ENCODE measurements at places on chromosomes 1 and 21.

GRCh38 chr21:18449605-18450550 is 46.3 kb upstream of the TMPRSS15 start:
- DNase-seq = no peak

GRCh38 chr1:157157501-157158190 is 19.5 kb upstream of the ETV3 start:
- DNase-seq = no peak

DNA sequence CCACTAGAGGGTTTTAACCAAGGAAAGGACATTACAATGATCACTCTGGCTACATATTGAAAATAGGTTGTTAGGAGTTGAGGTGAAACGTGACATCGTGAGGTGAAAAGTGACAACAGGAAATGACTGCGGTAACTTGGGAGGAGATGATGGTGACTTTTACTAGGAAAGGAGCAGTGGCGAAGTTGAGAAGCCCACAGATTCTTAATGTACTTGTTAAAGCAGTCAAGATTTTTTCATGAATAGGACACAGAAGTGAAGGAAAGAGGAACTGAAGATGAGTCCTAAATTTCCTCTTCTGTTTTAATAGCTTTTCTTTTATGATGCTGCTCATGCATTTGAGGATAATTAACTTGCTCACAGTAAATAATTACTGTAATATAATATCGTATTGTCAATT is 59.5 kb downstream of the OMA1 start:
- peak; percentile 76 for DNase-seq

- no peak for DNase-seq
Measured at GRCh38 chr1:36884029-36884701, 150.2 kb downstream of the GRIK3 start.

GRCh38 chr1:160834945-160835565 is 27.6 kb downstream of the CD244 start:
- DNase-seq = peak; percentile 68

DNA sequence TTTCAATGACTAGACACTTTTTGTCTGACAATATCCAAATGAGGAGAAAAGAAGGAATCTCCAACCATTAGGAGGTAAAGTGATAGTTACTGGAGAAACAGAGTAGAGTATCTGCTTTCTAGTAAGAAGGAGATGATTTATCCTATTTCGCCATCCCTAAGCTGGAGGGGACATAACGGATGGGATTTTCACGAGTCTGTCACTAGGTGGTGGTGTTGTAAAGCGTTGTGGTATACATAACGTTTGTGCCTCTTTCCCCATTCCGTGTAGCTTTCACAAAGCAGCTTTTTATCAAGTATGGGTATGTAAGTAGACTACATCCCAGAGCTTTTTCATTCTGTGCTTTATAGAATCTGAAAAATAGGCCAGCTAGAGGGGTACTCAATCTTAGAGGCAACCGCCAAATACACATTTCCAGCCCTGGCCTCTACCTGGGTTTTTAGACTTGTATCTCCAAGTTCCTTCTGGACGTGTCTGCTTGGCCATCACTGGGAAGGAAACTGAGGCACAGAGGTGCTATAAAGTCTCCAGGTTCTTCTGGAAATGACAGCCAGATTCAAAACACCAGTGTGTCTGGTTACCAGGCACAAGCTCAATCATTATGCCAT is 33.3 kb upstream of the FAM3B start:
- DNase-seq = peak; percentile 65

DNA sequence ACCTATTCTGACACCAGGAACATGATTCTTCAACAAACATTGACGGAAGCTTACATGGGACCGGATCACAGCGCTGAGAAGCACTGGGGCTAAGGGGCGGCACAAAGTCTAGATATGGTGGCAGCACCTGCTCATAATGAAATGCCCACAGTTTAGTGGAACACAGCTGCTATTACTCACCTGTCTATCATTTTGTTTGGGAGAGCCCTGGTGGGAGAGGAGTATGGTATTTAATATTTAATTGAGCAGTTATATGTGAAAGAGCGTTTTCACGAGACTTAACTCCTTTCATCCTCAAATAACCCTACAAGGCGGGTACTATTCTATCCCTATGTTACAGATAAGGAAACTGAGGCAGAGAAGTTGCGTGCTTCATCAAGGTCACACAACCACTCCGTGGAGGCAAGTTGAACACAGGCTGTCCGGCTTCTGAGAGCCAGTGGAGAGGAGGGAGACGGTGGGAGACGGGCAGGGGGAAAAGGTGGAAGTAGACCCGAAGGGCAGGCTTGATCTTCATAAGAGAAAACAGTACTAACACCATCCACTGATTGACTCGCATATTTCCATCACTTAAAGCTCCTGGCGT is 790 bp upstream of the TSNAX start:
- DNase-seq = no peak

DNA sequence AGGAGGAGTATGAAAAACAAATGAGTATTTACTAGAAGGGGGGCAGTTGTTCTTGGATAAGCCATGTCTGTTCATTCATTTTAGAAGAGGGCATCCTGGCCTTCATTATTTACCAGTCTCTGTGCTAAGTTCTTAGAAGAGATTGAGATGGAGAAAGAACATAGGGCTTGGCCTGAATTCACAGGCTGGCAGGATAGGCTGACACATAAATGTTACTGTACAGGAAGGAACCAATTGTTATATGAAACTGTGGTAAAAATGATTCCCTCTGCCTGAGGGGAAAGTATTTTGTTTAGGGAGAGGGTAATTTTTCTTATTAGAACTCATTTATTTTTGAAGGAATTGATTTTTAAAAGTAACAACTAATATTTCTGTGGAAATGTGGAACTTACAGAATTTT is 99.5 kb downstream of the MAN1A2 start:
- DNase-seq = no peak

- no peak for DNase-seq
Measured at GRCh38 chr1:167627615-167627864, 2.5 kb upstream of the RCSD1 start.

GRCh38 chr1:64480999-64481772 is 11.3 kb downstream of the CACHD1 start:
- DNase-seq = no peak

- DNase-seq = no peak
Measured at GRCh38 chr1:99943223-99943794, 26.5 kb upstream of the SLC35A3 start.

DNA sequence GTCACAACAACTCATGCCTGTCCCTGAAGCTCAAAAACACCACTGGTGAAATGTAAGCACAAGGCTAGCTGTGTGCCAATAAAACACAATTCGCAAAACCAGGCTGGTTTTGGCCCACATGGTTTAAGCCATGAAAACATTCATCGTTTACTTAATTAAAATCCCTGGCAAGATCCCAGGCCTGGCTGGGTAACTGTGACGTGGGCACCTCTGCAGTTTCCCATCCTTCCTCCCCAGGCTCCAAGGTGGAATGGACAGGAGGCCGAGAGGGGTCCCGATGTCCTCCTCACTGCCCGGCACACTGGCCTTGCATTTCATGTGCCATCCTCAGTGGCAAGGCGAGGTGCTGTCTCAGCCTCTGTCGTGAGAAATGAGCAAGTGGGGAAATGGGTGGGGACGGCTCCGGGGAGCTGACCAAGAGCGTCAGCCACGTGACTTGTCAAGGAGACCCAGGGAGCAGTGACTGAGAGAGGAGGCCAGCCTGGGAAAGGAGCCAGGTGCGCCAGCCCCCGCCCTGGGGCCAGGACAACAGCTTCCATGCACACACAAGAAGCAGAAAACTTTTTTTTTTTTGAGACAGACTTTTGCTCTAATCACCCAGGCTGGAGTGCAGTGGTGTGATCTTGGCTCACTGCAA is 153.1 kb upstream of the RAB4A start:
- DNase-seq = no peak

- DNase-seq = no peak
Measured at GRCh38 chr1:217029281-217030157, 306.3 kb upstream of the ESRRG start.

DNA sequence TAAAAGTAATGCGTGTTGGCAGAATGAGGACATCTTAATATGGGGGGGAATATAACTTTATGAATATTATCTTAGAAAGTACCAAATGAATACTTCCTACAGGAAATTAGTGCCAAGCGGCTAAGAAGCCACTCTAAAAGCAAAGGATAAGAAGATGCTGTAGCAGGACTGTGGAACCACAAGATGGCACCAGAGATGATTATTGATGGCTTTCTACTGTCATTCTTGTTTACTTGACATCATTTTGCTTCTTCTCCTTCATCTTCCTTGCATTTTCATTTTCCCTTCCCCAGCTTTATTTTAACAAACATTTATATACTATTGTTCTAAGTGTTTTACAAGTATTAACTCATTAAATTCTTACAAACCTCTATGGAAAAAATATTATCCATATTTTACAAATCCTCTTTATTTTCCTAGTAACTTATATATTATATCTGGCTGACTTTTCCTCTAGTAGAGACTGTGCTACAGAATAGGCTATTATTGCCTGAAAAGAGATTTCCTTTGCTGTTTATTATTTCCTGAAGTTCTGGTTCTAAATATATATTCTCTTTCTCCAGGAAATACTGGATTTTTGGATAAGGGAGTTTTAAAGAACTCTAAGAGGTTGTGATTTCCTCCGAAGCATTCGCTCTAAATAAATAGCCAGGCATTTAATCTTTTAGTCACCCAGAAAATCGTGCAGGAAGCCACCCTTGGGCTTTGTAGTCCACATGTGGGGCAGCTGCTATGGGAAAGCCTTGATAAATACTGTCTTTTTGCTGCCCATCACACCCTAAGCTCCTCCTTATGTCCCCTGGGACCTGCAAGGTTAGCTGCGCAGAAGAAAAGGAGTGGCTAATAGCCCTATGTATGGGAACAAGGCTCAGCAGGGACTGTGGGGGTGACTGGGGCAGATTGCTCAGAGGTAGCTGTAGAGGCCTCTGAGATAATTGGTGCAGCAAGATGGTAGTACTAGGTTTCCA is 69.8 kb downstream of the TPR start:
- DNase-seq = peak; percentile 15

DNA sequence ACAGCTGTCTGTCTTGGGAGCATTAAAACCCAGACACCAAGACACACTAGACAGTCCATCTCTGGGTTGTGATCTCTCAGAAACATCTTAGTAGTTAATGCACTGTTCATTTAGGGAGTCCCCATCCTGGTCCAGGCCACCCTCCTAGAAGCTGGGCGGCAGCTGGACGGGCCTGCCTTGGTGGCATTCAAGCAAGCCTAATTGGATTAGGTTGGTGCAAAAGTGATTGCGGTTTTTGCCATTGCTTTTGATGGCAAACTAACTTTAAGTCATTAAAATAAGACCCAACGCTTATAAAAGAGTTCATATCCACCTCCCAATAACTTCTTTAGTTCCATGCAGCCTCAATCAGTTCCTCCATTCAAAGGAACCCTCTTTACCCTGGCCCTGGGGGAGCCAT is 21.7 kb downstream of the ATP5PO start:
- no peak for DNase-seq

GRCh38 chr1:43366601-43367025 is 1.2 kb downstream of the ELOVL1 start:
- no peak for DNase-seq

- DNase-seq = peak; percentile 53
Measured at GRCh38 chr1:229130028-229130668, 140.8 kb upstream of the RAB4A start.

- peak; percentile 90 for DNase-seq
Measured at GRCh38 chr21:35204850-35205541, 155.9 kb upstream of the RUNX1 start.

DNA sequence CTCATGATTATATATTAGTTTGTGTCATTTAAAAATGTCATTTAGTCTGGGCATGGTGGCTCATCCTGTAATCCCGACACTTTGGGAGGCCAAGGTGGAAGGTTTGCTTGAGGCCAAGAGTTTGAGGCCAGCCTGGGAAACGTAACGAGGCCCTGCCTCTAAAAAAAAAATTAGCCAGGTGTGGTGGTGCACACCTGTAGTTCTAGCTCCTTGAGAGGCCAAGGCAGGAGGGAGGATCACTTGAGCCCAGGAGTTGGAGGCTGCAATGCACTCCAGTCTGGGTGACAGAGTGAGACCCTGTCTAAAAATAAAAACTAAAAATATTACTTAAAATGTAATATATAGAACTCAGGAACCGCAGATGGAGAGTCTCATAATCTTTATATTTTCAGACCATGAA is 34.6 kb downstream of the RUNX3 start:
- no peak for DNase-seq

DNA sequence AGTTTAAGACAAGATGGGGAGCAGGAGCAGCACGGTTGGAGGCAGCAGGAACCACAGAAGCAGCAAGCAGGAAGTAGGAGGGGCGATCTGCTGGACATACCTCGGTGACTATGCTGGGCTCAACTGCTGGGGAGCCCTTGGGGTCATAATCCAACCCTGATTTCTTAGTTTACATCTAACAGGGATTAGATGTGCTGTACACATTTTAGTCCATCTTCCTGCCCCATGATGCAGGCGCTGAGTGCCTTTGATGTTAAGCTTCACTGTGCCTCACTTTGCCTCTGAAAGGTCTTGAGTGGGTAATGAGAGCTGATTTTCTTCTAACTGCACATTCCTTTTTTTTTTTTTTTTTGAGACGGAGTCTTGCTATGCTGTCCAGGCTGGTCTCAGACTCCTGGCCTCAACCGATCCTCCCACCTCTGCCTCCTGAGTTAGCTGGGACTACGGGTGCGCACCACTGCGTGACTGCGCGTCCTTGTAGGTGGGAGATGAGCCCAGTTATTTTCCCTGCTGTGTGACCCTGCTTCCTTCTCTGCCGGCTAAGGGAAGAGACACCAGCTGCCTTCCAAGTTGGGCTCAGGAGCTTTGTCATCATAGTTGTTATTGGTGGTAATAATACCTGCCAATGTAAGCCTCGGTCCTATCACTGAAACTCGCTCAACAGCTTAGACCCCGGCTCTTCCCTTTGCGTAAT is 1.1 kb upstream of the RCAN3 start:
- DNase-seq = peak; percentile 71

GRCh38 chr1:36570006-36570405 is 87.3 kb upstream of the CSF3R start:
- DNase-seq = no peak

- no peak for DNase-seq
Measured at GRCh38 chr1:230308039-230308438, 118.1 kb downstream of the PGBD5 start.

GRCh38 chr1:174989536-174990220 is 10.1 kb upstream of the CACYBP start:
- DNase-seq = no peak

Measured in KBM-7 (cell line).